ENCODE measurements at places on chromosomes 11 and 22.
A peak's percentile ranks its signal among the peaks of the same experiment; 100 is the strongest.

DNA sequence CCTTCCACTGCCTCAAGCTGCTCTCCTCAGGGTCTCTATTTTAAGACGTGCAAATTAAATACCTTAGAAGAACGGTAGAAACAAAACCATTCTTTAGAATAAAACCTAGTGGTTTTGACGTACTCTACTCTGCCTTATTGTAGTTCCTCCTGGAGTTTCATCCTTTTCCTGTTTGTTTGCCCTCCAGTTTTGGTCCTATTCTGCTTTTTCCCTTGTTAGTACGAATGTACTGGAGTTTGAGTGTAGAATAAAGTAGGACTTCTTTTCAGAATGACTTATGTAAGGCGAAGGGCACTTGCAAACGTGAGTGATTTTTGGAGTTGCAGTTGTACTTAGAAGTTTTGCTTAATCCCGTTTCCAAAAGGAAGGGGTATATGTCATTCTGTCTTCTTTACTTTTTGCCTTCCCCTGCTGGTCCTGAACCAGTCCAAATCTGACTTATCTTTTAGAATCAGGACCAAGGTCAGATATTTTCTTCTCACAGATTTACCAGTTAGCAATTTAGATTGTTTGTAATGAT lies 1.4 kb downstream of the SIK2 start:
- DNase-seq, result no peak

- no peak for DNase-seq
These were observed 16.9 kb downstream of the GAB2 start for GRCh38 chr11:78400702-78401101.

GRCh38 chr11:94134651-94135512 lies 6.2 kb downstream of the PANX1 start:
- DNase-seq, result no peak

GRCh38 chr22:35457729-35458546 lies 58.0 kb downstream of the MCM5 start:
- DNase-seq, result no peak

DNA sequence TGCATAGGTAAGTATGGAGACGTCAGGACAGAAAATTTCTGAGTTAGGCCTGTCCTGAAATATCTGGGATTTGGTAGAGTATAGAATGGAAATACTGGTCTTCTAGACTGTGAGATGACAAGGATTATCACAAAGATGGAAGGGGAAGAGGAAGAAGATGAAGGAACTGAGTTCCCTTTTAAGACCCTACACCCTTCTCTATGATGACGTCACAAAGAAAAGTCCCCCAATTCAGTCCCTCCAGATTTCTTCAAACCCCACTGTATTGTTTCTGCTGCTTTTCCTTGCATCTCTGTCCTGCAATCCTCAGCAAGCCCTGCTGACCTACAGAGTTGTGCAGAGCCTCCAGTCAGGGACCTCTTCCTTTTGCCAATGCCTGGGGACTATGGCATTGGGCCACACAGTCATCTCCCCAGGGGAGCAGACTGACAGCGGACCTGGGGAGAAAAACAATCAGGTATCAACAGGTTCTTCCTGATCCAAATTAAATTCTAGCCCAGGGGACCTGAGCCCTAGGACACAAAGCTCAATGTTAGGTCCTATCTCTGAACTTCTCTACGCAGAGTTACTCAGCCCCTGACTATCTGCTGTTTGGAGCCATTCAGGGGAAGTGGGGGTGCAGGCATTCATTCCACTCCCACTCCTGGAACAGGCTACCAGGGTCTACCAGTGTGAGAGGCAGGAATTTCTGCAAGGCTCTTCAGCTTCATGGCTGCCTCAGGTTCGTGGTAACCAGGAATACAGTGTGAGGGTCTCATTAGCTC lies 49.2 kb upstream of the POU2AF1 start:
- no peak for DNase-seq

GRCh38 chr22:28911777-28912669 lies 28.7 kb downstream of the ZNRF3 start:
- no peak for DNase-seq

DNA sequence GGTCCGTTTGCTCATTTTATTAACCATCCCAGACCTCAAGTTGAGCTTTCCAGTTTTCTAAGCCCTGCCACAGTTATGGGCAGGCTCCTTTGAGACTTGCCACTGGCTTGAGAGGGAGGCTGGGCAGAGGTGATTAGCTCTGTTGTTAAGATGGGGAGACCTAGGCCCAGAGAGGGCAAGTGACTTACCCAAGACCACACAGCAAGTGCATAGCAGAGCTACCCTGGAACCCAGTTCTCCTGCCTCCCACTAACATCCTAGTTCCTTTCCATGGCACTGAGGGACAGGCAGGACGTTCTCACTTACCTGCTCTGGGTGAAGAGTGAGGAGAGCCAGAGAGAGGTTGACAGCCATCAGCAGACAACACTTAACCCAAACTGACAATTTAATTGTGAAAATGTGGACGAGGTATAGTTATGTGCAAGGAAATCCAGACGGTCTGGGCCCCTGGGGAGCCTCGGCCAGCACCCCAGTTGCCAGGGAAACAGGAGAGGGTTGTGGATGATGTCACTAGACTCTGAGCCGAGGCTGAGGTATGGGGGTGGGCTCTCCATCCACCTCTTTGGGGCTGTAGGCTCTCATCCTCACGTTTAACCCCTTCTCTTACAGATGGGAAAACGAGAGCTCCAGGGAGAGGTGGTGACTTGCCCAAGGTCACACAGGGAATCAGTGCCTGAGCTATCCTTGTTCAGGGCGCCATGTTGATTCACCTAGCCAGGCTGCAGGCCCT lies 12.3 kb upstream of the WNT11 start:
- no peak for DNase-seq

- no peak for DNase-seq
These were observed 1.5 kb downstream of the RPS6KA4 start for GRCh38 chr11:64360448-64360921.

GRCh38 chr22:29336751-29337490 lies 21.4 kb upstream of the RASL10A start:
- no peak for DNase-seq

DNA sequence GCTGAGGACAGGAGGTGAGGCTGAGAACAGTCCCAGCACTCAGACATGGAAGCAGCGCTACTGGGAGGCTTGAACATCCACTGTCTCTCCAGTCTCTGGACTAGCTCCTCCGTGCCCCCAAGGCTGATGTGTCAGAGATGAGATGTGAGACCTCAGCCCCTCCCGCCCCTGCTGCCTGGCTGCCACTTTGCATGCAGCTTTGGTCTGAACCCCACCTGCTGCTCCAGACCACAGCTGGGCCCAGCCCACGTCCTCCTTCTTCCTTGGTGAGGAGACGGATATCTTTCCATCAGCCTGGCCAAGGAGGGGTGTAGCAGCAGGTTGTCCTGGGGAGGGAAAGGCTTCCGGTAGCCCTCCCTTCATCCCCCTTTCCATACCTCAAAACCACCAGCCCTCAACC lies 148.0 kb upstream of the B3GAT1 start:
- DNase-seq, result no peak

- DNase-seq, result no peak
These were observed 190.2 kb upstream of the ZBED5 start for GRCh38 chr11:11047851-11048610.

DNA sequence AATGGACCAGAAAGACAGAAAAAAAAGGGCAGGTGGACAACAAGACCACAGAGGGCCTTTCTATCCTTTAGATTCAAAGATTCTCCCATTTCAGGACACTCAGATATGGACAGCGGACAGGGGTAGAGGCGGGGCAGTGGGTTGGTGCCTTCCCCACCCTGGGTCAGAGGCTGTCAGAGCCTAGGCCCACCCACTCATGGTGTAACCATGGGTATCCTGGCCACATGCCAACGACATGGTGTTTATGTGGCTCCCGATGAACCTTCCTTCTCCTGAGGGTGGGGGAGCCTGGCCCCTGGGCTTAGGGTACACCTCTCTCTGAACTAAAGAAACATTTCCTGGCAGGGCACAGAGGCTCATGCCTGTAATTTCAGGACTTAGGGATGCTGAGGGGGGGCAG lies 14.3 kb upstream of the P2RY2 start:
- no peak for DNase-seq

GRCh38 chr11:9137293-9138132 lies 46.1 kb upstream of the SCUBE2 start:
- DNase-seq, result peak; percentile 51
